ENCODE measurements at places on chromosomes 2 and 18.

- DNase-seq = peak; percentile 39
Observed at GRCh38 chr2:17658251-17658843, 95.3 kb downstream of the SMC6 start.

DNA sequence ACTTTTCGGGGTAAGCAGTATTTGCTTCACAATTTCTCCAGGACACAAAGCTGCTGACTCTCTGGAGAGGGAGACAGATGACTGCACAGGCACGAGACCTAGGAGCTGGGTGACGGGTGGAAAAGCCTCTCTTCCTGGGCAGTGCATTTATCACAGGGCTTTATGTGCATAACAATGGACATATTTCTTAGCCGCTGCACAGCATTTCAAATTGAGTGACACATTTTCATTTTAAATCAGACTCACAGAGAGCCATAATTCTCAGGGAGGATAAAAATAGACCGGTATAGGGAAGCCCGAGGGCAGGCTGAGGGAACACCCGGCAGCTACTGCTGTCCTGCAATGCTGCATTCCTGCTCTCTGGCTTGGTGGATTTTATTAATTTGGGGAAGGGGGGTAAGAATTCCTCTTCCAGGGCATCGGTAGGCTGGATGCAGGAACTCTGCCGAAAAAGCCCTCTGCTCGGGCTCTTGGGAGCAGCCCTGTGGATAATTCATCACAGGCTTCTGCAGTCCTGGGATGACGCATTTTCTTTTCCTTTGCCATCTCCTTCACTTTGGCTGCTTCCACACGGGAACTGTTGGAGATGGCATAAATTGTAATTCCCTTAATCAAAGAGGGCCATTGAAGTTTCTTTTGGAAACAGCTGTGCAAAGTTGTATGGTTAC, 108.1 kb upstream of the ACAA2 start:
- peak; percentile 50 for DNase-seq

GRCh38 chr2:6605836-6606505, 259.7 kb downstream of the CMPK2 start:
- DNase-seq = no peak

DNA sequence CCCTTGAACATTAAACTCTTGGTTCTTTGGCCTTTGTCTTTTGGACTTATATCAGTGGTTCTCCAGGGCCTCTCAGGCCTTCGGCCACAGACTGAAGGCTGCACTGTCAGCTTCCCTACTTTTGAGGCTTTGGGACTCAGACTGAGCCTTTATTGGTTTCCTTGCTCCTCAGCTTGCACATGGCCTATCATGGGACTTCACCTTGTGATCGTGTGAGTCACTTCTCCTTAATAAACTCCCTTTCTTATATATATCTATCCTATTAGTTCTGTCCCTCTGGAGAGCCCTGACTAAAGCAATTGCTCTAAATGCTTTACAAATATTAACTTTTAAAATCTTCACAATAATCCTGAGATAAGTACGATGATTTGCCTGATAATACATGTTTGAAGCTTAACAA, 353.6 kb upstream of the TRIB2 start:
- DNase-seq = no peak

DNA sequence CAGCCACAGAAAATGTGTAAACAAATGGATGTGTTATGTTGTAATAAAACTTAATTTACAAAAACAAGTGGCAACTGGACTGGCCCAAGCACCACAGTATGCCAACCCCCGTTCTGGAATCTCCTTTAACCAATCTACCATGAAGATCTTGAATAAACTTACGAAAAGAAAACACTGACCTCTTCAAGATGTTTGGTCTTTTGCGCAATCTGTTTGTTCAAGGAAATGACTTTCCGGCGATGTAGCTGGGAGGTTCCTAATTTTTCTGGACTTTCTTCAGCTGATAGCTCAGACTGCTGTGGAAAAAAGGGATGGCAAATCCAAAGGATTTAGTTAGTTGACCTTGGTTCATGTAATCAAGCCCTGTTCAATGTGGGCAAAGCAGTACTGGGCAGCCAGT, 55.7 kb downstream of the CCDC93 start:
- peak; percentile 62 for DNase-seq

DNA sequence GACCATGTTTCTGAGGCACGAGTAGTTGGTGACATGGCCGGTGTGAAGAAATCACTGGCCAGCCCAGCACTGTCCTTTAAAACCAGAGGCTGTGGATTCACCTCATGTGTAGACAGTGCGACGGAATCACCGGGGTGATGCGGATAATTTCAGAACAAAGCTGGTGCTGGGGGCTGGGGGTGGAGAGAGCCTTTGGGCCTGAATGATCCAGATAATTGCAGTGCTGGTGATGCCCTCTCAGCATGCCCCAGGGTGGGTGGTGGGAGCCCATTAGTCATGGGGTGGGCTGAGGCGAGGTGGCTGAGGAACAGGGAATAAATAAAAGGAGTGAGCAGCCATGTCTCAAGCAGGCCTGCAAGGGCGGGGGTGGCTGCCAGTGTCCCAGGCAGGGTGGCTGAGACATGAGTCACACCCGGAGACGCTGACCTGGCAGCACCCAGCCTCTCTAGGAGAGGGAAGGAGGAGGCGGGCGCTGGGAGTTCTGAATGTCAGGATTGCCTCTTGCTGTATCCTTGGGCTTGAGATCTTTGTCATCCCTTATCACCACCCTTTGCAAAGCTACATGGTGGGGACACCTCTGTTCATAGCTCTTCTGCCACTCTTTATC, 151.1 kb upstream of the MSH6 start:
- peak; percentile 73 for DNase-seq

DNA sequence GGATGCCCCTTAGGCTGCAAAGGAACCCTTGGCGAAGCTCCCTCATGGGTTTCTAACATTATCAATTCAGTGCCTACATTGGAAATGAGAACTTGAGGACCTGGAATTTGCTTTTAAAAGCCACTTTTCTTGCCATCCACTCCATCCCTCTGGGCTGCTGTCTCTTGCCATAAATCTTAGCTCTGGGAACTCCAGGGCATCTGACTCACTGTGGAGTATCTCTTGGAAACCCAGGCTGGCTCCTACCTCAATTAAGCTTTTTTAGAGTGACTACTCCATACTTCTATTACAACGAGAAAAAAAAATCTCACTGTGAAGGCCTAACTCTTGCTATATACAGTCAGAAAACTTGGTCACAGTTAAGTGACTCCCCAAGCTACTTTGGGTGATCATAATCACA, 227.2 kb upstream of the SETBP1 start:
- no peak for DNase-seq

DNA sequence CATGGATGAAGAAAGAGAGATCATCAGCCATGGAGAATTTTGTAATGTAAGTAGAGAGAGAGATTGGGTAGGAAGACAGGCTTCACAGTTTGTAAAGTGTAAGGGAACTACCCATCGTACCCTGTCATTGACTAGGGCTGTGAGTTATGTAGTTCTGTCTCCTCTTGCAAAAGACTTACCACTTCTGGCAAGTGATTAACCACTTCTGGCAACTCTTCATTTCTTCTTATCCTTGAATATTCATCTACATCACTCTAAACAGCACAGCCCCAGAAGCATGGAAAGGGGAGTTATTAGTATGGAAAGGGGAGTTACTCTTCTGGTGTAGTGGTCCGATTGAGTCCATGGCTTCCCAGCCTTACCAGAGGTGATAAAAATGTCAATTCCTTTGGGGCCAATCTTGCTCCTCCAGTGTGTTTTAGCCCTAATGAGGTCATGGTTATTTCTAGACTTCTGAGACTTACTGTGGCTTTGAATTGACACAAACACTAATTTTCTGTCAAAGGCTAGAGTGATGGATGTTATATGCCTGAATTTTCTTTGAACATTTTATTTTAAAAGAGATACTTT, 52.0 kb downstream of the STAT1 start:
- peak; percentile 37 for DNase-seq

DNA sequence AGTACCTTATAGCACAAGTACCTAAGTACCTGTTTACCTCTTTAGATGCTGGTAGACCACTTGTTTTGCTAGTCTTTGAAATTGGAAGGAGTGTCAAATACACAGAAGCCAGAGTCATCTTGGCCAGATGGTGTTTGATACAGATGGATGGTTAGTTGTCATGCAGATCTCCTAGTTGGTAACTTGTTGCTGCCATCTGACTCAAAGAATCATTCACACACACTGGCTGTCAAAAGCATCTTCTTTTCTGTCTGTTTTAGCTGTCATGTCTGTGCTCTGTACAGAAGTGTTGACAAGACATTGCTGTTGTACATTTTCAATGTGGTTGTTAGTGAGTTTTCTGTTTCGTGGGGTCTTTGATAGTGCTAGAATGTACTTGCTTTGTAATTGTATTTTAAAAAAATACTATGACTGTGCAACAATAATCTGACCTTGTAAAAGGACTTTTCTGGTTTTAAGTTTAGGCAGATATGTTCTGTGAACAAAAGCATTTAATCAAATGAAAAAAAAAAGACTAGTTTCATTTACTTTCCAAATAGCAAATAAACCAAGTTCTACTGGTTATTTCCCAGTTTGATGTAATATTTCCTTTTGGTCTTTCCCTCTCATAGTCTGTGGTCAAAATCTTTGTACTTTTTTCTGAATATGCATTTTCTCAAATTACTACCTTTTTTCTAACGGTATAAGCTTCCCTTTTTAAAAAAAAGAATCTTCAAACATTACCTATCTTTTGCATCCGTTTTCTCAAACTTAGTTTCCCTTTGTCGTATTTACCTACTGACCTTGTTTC, 39.9 kb downstream of the TANK start:
- no peak for DNase-seq

GRCh38 chr2:31429040-31429439, 14.5 kb upstream of the XDH start:
- no peak for DNase-seq

- no peak for DNase-seq
Observed at GRCh38 chr2:165699946-165700345, 94.1 kb downstream of the GALNT3 start.

DNA sequence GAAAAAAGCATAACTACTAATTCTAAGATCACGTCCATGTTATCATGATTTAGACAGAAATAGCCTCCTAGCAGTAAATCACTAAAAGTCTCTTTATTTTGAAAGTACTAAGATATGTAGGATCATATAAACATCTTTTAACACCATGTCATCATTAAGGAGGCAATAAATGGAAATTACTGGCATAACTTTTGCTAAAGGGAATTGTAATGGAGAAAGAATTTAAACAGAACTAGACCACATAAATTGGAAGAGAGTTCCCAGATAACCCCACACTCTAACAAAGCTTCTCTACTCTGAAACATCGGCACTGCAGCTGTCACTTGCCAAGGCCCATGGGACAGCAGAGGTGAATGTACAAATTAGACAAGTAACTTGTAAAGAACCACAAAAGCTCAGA, 29.5 kb downstream of the STK39 start:
- peak; percentile 20 for DNase-seq

GRCh38 chr2:108382196-108382595, 4.4 kb downstream of the SULT1C4 start:
- DNase-seq = peak; percentile 7

DNA sequence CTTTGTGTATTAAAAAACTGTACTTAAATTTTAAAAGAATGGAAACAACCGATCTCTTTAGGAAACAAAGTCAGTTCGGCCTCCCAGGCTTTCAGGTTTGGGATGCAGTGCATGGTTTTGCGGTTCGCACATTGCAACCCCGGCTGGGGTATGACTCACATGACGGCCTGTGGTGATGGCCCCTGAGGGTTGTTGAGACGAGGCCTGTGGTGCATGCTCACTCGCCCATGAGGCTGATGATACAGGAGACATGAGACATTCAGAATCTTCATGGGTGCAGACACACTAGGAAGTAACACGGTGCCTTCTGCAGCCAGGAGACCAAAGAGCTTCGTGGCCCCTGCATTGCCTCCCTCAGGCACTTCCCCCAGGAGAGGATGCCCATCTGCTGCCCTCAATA, 724.6 kb upstream of the SALL3 start:
- no peak for DNase-seq

DNA sequence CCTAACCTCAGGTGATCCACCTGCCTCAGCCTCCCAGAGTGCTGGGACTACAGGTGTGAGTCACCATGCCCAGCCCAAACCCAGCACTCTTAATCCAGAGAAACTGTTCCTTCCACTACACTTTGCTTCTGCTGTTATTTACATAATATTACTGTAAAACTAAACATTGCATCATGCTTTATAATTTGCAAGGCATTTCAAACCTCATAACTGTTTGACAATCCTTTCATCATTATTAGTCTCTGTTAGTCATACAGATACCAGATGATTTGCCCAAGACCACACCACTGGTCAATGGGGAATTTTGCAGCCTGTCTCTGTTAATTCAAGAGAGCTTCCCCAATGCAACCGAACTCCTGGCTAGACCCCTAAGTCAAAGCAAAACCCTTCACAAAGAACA, 338.3 kb downstream of the ALK start:
- DNase-seq = peak; percentile 28

DNA sequence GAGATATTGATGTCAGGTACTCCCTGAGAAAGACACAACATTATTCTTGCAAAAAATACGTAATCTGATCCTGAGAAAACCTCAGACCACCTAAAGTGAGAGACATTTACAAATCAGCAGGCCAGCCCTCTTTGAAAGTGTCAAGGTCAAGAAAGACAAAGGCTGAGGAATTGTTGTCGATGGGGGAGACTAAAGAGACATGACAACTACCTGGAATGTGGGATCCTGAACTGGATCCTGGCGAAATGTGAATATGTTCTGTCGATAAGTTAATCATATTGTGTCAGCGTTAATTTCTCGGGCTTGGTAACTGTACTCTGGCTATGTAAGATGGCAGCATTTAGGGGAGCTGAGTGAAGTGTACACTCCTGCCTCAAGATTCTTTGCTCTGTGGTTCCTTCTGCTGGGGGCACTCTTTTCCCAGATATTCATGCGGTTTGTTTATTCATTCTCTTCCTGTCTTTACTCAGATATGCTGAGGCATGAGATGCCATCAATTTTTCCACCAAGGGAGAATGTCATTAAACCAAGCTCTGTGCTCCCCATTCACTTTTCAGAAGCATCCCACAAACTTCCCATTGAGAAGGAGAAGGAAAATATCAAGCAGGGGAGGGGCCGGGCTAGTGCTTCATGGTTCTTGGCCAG, 154.9 kb downstream of the CAPN13 start:
- DNase-seq = peak; percentile 43

DNA sequence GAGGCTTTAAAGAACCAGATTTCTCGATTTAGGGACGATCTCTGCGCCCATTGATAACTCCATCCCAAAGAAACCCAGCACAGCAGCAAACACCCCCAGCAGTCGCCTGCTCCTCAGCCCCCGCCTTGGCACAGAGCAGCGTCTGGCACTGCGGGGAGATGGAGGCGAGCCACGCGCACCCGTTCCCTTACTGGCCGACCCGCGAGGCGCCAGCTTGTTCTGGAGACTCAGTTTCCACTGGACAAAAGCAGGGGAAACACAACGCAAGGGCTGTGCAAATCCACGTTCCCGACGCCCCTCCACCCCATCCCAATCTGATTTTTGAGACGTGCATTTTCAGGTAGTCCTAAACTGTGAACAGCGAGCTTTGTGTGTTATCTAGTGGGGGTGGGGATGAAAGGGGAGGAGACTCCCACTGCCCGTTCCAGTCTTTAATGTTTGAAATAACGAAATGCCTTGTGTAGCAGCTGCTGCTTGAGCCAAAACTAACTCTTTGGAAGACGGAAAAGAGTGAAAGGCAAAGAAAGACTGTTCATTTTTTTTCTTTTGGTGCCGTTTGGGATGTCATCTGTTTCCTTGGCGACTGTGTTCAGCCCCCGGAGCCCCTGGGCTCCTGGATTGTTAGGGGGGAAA, 143.2 kb downstream of the MEIS1 start:
- DNase-seq = no peak

Data from fibroblast of skin of scalp (primary cell).